Skeletal muscle cell (primary cell): ENCODE measurements at places on chromosomes 1 and 21.

GRCh38 chr1:25167269-25168192 is 64.8 kb downstream of the SYF2 start:
- no peak for DNase-seq

- no peak for DNase-seq
Observed at GRCh38 chr1:183370399-183371058, 47.7 kb downstream of the NMNAT2 start.

DNA sequence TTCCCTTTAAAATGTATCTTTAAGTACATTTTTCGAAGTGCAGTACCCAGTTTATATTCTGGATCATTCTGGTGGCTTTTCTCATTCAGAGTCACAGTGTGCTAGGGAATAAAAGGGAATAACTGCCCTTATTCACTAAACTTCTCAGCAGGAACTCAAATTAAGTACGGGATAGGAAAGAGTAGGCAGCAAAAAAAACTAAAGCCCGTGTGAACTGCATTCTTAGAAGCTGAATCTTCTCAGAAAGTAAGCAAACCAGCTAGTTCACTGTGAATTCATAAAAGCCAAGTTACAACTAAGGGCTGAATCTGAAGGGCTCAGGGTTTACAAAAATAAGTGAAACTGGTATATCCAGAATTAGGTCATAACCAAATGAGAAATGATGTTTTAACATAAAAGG is 22.0 kb downstream of the PRPF38A start:
- DNase-seq, result peak; percentile 17

- DNase-seq, result no peak
Observed at GRCh38 chr21:34574601-34575529, 40.0 kb downstream of the RCAN1 start.

- DNase-seq, result no peak
Observed at GRCh38 chr1:42231253-42231652, 66.7 kb upstream of the GUCA2A start.

GRCh38 chr21:42850866-42851391 is 28.4 kb downstream of the WDR4 start:
- DNase-seq, result no peak

GRCh38 chr1:199978408-199978940 is 49.0 kb upstream of the NR5A2 start:
- no peak for DNase-seq

DNA sequence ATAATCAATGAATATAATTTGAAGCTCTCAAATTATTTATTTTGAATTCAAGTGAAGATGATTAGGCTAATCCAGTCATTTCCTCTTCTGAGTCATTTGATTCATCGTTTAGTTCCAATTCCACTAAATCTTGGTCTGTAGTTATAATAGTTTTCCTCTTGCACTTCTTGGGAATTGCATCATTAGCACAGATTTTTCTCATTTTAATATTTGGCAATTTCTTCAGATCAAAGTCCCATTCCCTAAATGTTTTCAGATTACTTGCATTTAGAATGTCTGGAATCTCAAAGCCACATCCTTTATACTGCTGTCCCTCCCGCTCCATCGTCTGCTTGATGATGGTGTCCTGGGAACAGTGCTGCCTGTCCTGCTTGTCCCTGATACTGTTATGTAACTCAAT is 43.5 kb downstream of the MAST2 start:
- DNase-seq, result no peak

DNA sequence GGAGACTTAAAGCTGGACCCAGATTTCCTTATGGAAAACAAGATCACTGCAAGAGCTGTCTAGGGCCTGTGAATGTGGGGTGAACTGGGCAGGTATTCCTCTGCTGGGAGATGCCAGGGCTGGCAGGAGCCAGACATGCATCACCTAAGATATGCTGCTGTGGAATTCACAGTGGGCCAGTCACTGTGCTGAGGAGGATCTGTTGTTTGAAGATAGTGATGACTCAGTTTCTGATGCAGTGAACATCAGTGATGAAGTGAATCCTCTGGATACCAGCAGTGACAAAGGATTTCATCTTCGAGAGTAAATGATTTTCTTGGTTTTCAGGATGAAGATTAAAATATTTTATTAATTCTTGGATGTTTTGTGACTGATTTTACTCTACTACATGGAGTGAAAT is 29.9 kb upstream of the CAMSAP2 start:
- DNase-seq, result no peak

DNA sequence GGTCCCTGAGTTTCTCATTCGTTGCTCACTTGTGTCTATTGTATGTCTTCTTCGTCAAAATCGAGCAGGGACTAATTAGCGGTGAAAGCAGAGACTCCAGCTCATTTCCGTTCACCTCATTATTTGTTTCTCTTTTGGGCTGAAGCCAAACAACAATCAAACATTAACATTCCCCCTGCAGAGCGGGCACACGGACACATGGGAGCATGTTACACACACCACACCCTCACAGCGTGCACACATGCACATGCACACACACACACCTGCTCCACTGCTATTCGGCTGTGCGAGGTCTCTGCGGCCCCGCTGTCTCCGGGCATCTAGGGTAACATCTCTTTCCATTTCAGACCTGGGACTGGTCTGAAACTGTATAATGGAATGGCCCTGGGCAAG is 58.5 kb upstream of the LRRC8D start:
- no peak for DNase-seq

GRCh38 chr1:168876830-168877229 is 147.8 kb upstream of the DPT start:
- no peak for DNase-seq

- DNase-seq, result no peak
Observed at GRCh38 chr1:175600721-175601440, 142.5 kb downstream of the TNR start.

GRCh38 chr21:29258626-29259338 is 39.9 kb upstream of the BACH1 start:
- DNase-seq, result no peak

DNA sequence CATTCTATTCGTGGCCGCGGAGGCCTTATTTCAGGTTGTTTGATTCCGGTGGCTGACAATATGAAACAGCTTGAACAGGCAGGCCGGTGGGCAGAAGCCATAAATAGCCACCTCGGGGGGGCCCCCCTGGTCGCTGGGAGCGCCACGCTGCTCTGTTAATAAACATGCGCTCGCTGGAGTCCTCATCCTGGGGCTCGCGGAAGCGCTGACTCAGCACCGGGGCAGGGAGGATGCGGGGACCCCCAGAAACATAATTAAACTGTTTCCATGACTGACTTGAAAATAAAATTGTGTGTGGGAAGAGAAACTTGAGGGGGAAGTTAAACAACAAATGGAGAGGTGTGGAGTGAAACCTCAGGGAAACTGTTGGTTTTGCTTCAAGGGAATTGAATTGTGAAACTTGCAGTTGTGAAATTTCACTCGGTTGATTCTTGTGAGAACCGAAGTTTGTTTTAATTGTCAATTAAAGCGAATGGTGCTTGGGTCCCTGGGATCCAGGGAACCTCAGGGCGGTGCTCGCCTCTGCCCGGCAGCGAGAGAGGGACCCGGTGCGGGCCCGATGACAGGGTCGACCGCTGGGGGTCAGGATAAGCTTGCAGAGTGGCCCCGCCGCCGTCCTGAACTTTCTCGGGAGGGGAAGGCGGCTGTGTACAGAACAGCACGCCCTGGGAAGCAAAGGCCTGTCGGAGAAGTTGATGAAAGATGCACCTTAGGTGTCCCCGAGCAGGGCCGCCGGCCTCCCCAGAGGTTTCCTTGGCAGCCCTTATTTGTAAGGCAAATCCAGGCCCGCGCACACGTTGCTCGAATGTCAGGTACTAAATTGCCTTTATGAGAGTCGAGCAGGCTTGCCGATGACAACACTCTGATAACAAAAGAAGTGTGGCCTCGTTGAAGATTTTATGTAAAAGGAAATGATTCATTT is 176.9 kb upstream of the LMO4 start:
- peak; percentile 49 for DNase-seq

GRCh38 chr1:207873055-207873890 is 37.7 kb downstream of the CD34 start:
- DNase-seq, result no peak

DNA sequence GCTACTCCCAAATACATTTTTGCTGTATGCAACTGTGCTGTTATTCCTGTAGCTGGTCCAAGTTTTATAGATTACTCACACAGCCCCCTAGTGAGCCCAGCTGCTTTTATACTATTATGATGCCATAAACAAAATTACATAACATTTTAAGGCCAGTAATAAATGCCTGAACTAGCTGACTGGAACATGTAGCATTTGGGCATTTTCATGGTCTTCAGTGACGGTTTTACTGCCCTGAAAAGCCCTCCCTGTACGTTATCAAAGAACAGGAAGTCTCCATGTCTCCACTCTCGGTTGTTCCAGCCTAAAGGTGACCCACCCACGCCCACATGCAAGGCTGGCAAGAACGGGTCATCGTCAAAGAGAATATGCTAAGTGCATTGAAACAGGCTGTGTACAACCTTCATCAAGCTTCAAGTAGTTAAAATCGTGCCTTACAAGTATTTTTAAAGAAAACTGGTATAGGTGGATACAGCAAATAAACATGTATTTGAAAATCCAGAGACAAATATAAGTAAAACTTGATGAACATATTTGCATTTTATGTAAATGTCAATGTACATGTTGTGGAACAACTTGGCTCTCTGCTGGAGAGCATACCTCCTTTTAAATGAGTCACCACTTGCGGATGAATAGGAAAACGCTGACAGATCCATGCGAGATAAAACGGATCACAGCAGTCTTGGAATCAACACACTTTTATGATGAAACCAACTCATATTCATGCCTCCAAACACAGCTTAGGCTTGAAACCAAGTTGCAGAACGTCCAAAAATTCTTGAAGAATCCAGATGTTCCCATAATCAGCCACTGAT is 520.5 kb downstream of the SMYD3 start:
- peak; percentile 81 for DNase-seq

DNA sequence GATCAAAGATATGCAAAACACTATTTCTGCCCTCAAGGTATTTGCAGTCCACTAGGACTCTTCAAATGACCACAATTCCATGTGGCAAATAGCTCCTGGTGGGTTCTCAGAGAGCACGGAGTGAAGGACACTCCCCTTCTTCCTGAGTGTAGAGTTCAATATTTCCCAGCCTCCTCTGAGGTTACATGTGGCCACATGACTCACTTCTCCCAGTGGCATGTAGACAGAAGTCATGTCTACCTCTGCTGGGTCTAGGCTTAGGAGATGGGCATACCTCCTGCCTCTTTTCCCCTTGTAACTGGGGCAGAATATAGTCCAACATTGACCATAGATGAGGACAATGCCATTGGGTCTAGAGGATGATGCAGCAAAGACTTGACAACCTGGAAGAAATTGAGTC is 191.4 kb downstream of the MIS18A start:
- DNase-seq, result no peak
